Activated CD4-positive, CD25-positive, alpha-beta regulatory T cell (primary cell): ENCODE measurements at places on chromosomes 1 and 21.

- DNase-seq = no peak
Measured at GRCh38 chr1:109763646-109764415, at the start of gene EPS8L3. Gene EPS8L3, minus strand, starts transcription at chr1:109763923. Its CDS starts 2,174 bp downstream, at chr1:109761749.

DNA sequence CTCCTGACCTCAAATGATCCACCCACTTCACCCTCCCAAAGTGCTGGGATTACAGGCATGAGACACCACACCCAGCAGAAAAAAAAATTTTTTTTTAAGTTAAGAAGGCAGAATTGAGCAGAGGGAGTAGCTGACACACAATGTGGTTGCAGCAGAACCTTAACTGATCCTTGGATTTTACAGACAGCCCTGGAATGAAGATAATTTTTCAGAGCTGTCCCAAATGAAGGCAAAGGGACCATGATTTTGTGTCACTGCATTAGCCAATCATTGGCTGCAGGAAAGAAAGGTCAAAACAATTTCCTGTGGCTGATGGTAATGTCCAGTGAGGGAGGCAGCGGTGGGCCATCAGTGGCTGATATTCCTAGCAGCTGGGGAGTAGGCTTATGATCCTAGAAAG, 19.3 kb upstream of the AQP10 start:
- DNase-seq = no peak

- no peak for DNase-seq
Measured at GRCh38 chr1:227926896-227927885, 20.5 kb downstream of the WNT9A start.

GRCh38 chr1:210822932-210823331, 311.0 kb downstream of the KCNH1 start:
- no peak for DNase-seq

DNA sequence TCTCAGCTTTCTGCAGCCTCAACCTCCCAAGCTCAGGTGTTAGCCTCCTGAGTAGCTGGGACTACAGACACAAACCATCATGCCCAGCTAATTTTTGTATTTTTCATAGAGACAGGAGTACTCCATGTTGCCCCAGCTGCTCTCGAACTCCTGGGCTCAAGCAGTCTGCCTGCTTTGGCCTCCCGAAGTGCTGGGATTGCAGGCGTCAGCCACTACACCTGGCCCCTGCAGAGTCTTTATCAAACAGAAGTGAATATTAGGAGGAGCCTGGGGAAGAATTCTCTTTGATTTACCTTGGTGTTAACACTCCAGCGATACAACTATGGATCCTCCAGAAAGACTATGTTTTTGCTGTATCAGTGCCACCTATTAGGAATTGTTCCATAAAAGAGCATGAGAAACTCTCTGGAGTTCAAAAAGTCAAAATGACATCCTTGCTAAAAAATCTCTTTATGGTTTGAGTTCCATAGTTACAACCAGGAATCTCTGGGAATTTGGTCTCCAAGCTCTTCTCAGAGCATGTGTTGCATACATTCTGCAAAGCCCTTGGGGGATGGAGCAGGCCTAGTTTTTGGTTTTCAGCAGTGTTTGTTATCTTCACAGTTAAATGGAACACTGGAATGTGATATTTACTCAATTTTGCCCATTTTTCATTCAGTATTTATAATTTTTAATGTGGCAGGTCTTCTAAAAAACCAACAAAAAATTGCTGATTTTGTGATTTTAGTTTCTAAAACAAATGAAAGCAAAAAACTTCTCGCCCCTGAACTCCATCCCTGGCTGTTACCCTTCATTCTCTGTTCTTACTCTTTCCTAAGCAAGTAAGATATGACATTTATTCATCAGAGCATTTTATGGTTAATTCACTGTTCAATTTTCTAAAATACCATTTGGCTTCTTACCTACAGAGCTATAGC, 77.3 kb downstream of the OLFML2B start:
- DNase-seq = no peak

- no peak for DNase-seq
Measured at GRCh38 chr1:6261615-6261995, 707 bp upstream of the GPR153 start.

DNA sequence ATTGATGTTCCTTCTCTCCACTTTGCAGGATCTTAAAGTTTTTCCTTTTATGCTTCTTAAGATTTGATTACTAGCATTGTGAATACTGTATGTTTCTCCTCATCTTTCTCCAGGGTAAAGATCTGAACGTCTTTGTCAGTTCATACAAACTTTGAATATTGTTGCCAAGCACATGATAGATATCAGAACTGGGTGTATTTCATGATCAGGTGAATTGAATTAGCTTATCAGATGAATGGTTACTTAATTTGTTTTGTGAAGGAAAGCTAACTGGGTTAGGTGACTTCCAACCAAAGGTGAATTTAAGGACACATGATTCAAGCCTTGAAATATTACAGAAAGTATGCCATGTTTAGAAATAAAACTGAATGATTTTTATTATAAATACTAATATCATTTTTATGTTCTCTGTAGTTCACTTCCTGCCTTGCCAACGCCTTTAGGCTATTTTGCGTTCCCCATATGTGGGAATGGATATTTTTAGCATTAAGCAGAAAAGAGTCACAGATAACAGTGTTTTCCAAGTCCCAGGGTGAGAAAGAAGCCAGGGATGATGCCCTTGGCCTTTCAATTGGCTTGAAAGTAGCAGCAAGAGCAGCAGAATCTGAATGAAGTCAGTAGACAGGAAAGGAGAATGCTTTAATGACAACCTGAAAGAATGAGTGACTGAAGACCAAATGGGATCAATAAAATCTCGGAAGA, 752.1 kb downstream of the NCAM2 start:
- DNase-seq = no peak

- no peak for DNase-seq
Measured at GRCh38 chr1:7388141-7388487, 383.0 kb upstream of the VAMP3 start.

GRCh38 chr1:197987294-197987693, 70.1 kb downstream of the LHX9 start:
- DNase-seq = no peak

DNA sequence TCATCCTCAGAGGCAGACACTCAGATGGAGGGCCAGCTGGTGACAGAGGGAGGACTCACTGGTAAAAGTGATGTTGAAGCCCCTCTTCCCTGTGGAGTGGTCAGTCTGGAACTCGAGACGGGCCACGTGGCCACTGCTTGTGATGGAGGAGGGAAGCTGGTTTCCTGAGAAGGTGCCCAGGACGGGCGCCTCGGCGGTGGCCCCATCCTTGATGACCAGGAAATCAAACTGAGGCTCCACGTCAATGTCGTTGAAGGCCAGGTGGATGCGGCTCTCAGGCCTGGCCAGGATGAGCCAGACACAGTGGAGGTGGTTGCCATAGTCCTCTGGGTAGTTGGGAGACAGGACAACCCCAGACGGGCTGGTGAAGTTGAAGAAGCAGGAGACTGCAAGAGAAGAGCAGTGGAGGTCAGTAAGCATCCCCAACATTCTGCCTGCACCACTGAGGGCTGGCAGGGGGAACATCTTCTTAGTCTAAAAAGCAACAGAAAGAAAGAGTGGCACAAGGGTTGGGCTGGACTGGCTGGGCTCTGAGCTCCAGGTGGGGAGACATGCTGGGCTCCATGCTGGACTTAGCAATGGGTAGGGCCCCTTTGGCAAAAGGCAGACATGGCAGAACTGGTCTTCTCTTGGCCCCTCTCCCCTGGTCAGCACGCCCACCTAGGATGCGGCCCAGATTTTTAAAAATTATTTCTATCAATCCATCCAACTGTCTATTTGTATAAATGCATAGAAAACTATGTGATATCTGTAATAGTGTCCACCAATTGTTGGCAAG, 120.5 kb upstream of the HMGB4 start:
- no peak for DNase-seq

DNA sequence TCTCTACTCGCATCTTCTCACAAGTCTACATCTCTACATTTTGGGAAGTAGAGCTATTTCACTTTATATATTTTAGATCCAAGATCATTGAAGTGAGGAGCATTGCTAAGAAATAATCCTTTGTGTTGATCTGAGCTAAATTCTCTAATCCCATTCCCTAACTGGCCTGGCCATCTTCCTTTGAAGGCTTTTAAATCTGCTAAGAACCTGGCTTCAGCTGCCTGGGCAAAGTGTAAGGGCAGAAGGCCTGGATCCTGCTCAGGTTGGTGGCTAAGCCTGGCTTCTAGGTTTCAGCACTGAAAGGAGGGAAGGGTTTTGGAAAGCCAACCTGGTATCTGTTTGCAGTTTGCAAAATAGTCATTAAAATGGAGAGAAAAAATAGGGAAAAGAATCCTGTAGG, 167.6 kb downstream of the BRINP2 start:
- no peak for DNase-seq

DNA sequence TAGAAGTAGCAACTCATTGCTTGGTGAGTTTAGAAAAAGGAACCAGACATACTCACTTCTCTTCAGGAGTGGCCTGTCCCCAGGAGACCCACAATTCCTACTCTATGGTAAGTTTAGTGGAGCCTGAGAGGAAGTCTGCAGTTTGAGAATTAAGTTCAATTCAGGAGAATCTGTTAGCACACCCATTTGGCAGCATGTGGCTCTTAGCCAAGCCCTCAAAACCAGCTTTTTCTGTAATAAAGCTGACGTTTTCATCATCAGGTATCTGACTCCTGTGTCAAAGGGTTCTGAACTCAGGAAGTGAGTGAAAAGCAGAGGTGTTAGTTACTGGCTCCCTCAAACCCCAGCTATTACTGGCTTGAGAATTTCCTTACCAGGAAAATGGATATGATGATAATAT, 20.4 kb upstream of the RGS16 start:
- DNase-seq = no peak

- DNase-seq = no peak
Measured at GRCh38 chr1:17683598-17683997, 71.5 kb upstream of the ACTL8 start.

- DNase-seq = no peak
Measured at GRCh38 chr1:185073725-185074124, 28.4 kb downstream of the RNF2 start.

- DNase-seq = no peak
Measured at GRCh38 chr1:51241119-51241518, 5.0 kb downstream of the RNF11 start.

DNA sequence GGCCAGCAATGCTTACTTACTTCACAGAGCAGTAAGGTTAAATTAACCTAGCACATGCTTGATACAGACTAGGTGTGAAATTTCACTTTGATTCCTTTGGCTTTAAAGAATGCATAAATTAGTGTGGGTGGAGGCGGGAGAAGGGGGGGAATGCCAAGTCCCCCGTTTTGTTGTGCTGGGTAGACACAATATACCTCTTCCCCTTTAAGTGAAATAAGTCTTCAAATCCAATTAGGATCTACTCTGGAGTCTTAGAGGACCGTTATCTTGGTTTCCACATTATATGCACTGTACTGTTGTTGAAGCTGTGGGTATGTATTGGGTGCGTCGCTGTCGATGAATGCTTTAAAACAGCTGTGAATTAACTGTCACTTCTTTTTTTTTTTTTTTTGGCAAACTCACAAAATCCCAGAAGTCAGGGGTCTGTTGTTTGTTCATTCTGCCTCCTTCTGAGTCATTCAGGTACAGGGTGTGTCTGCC, 1.6 kb upstream of the S1PR1 start:
- DNase-seq = no peak

DNA sequence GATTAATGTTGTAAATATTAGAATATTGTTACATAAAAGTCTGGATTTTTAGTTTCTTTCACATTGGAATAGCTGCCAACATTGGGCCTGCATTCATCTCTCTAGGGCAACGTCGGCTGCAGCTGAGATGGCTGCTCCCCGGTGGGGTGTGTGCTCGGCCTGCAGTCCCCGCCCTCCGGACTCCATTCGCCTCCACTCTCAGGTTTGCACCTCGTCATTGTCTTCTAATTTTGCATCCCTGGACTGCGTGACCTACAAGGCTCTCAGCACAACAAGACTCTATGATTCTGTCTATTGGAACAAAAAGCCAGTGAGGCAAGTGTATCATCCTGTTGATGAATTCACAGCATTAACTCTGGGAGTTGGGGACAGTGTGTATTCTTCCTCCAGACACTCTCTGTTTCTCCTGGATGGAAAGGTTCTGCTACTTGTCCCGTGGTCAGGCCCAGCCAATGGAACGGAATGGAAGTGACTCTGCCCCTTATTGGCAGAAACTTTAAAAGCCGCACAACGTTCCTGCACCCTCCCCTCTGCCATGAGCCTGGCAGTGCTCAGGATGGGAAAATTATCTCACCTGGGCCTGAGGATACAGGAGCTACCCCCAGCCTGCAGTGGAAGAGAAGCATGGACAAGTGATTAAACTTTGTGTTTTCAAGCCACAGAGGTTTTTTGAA, 105.0 kb upstream of the SAMD11 start:
- DNase-seq = no peak

DNA sequence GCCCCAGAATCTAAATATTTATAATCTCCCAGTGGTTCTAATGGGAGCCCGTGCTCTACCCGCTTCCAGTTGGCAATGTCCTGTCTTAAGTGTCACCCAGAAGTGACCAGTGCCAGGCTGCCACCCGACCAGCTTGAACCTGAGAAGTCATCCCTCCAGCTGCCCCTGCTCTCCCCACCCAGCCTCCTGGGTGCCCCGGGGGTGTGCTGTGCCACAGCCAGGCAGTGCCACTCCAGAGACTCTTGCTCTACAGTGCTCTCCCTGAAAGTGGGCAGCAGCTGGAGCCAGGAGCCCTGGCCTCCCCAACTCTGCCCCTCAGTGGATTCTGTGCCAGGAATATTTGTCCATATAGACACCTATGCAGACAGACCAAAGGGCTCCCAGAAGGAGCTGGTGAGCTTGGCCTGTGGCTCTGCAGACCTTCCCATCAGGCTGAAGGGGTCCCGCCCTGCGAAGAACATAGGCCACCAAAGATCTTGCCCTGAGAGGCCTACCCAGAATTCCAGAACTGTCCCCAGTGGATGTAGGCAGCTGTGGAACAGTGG, 9.0 kb upstream of the EPS8L3 start:
- no peak for DNase-seq

DNA sequence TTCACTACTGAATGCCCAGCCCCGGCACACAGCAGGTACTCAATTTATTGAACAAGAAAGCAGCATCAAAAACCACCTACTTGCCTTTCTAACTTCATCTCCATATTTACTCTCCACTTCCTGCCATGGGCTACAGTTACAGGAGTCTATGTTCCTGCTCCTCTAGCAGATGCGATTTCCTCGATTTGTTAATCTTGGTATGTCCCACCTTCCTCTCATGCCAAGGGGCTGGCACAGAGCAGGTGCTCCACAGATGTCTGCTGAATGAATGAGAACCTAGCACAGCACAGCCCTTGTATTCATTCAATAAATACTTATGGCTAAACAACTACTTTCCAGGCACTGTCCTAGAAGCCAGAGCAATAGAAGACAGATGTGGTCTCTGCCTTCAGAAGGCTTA, 12.2 kb downstream of the PAFAH2 start:
- DNase-seq = no peak

- no peak for DNase-seq
Measured at GRCh38 chr1:92769856-92770255, 15.1 kb downstream of the EVI5 start.
